Brain microvascular endothelial cell (primary cell): ENCODE measurements at places on chromosomes 5 and 9.

DNA sequence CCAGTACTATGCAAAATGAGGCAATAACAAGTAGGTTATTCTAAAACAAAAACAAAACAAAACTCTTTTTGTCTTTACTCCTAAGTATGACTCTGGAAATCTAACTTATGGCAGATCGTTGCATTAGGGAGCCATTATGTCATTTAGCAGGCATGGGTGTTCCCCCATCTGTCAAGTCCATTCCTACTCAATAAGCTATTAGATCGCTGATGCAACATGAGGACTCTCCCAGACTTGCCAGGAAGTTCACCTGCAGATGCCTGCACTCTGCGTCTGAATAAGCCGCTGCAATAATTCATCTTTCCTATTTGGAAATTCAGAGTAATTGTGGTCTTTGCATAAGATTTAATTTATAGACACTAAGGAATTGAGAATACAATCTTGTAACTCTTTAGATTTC, 585.0 kb downstream of the KIF4B start:
- DNase-seq: no peak

- no peak for DNase-seq
Observed at GRCh38 chr5:169421677-169422076, 120.7 kb upstream of the SLIT3 start.

GRCh38 chr5:75694781-75695180, 22.5 kb downstream of the POC5 start:
- DNase-seq: no peak

DNA sequence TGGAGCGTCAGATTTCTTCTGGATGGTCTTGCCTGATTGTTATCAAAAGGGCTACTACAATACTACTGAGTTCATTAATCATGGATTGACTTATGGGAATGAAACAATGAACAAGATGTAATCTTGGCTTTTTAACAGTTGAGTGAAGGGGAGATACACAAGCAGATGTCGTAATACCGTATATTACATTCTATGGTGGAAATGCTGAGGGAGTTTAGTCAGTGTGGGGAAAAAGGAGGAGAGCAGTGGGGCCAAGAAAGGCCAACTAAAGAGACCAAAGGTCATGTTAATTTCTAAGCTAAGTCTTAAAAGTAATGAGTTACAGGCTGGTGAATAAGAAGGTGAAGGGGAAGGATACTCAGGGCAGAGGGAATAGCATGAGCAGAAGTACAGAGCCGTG, 29.0 kb upstream of the PSAT1 start:
- no peak for DNase-seq

DNA sequence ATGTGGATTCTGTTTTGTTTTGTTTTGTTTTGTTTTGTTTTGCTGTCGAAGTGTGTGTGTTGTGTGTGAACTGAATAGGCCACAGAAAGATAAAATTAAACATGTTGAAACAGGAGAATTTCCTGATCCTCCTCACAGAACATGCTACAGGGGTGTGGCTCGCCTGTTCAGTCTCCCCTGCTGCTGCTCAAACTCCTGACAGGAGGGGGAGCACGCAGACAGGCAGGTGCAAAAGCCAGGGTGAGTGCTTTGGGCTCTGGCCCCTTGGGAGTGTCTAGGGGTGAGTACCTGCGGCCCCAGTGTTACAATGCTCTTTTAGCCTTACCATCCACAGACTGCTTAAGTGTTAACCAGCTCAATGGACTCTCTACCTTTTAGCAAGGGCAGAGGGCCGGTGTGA, 473.5 kb downstream of the MAT2B start:
- no peak for DNase-seq

- DNase-seq: no peak
Observed at GRCh38 chr5:113552137-113552536, 38.6 kb downstream of the YTHDC2 start.

DNA sequence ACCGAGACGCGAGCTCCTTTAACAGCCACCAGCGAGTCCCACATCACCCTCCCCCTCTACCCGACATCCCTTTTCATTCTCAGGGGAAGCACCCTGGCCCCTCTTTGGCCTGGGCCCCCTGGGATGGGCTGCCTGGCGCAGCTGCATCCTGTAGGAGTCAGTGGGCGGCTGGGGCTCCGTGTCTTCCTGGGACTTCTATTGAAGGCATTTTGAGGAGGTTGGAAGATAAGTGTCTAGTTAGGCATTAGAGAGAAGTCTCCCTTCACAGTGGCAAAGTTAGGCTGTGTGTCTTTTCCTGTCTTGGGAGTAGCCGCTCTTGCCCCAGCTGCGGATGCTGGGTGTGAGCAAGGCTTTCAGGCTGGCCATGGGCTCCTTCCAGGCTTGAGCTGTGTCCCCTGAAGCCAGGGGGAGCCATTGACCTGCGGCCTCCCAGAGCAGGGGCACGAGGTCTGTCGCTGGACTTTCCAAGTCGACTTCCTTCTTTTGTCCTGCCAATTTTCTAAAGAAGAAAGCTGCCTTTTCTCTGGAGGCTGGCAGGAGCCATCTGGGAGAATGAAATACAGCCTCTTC, 18.6 kb upstream of the NKD2 start:
- no peak for DNase-seq

GRCh38 chr5:124421584-124421983, 324.9 kb downstream of the ZNF608 start:
- DNase-seq: no peak

DNA sequence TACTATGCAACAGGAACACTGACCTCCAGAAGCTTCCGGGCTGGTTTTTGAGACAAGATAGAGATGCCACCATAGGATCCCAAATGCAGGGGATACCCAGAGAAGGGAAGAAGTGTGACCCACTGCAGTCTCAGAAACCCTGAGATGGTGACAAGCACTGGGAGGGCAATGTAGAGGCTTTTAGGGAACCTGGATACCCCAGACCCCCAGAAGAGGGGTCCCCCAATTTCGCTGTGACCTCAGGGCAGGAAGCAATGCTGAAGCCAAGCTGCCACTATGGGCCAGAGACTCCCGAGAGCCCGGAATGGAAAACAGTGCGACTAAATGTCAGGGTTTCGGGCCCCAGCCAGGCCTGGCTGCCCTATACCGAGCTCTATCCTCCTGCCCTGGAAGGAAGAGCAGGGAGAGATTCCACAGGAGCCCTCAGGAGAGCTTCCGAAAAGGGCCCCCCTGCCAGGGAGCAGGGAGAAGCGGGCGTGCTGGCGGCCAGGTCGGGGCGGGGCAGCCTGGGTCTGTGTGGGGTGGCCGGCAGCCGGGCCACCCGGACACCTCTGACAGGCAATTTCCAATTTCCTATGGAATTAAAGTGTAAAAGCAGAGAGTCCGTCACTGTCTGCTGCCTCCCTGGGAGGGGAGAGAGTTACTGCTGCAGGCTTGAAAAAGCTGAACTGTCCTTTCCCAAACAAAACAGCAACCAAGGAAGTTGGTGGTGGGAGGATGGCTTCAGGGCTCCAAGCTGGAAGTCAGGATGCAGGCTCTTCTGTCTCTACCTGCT, 154.2 kb downstream of the FGF18 start:
- DNase-seq: no peak
